Activated CD8-positive, alpha-beta memory T cell treated with anti-CD3 and anti-CD28 coated beads, Interleukin-2, amount 50 U/mL, for 4 hours (primary cell): ENCODE measurements at places on chromosomes 13 and 19.

GRCh38 chr19:41792513-41793413 lies 3.6 kb upstream of the CEACAM3 start:
- DNase-seq: peak; percentile 66

- no peak for DNase-seq
Observed at GRCh38 chr13:75226733-75227435, 255.1 kb downstream of the TBC1D4 start.

DNA sequence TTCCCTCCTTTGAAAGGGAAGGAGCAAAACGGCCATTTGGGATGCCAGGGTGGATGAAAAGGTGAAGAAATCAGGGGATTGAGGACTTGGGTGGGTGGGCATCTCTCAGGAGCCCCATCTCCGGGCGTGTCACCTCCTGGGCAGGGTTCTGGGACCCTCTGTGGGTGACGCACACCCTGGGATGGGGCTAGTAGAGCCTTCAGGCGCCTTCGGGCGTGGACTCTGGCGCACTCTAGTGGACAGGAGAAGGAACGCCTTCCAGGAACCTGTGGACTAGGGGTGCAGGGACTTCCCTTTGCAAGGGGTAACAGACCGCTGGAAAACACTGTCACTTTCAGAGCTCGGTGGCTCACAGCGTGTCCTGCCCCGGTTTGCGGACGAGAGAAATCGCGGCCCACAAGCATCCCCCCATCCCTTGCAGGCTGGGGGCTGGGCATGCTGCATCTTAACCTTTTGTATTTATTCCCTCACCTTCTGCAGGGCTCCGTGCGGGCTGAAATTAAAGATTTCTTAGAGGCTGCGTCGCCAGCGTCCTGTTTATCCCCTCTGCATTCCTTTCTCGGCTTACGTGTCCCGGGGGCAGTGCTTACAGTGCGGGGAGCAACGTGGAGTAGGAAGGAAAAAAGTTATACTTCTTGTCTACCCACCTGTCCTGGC lies 15.2 kb upstream of the S1PR4 start:
- peak; percentile 73 for DNase-seq

DNA sequence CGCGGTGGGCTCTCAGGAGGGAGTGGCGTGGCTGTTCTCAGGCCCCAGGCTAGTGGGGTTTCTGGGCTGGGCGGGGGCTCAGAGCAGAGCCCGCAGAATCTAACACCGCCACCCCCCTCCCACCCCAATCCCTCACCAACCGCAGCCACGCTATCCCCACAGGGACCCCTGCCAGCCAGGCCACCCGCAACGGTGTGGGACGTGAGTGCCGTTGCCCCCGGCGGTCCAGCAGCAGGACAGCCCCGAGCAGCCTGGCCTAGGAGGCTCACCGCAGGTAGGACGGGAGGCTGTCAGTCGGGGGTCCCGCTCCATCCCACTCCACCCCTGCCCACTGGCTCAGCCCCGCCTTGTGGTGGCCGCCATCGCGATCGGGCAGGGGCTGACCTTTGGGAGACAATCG lies at the start of gene NTN5:
Gene NTN5, minus strand, starts transcription at position 24 of the 400 bp plus-strand sequence. CDS start 2,031 bp downstream, outside the sequence.
- DNase-seq: no peak

DNA sequence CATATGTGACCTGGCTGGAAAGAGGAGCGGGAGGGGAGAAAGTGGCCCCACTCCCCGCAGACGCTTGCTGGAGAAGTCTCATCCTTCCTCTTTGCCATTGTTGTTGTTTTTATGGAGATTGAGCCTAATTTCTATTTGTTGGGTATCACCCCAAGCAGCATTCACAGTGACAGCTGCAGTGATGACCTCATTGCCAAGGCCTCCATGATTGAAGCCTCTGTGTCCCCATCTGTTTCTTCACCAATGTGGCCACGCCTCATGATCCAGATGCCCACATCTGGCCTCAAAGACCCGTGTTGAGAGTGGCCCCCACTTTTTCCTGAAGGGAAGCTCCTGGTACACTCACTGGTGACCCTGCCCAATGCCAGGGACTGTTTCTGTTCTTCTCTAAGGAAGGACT lies 154.2 kb downstream of the SLC7A1 start:
- DNase-seq: no peak

- DNase-seq: no peak
Observed at GRCh38 chr19:3910105-3910504, 22.8 kb upstream of the NMRK2 start.

DNA sequence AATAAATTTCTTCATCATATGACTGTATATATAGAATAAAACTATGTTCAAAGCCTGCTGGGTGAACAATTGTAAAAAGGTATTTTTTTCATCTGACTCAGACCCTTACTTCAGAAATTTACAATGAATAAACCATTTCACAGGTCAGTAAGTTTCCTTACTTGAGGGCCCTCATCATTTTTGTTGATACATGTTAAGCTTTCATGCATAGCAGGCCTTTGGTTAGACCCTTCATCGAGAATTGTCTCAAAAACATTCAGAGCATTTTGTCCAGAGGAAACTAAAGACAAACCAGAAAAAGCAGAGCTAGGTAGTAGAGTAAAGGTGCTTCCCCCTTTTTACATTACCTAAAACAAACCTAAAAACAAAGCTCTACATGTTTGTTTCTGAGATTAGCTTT lies 46.2 kb downstream of the FNDC3A start:
- DNase-seq: no peak

DNA sequence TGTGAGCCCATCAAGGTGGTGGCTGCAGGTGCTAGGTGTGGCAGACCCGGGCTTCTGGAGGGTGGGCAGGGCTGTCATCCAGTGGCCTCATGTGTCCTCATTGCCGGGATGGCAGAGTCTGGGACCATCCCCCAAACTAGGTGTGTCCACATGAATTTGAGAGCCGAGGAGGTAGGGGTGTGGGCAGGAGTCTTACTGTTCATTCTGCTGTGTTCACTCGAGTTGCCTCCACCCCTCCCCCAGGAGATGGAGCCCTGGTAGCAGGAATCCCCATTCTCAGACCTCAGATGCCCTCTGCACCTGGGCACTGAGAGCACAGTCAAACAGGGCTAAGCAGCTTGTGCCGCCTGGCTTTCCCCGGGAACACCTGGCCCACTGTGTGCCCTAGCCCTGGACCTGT lies 22.4 kb downstream of the NAXD start:
- DNase-seq: no peak

DNA sequence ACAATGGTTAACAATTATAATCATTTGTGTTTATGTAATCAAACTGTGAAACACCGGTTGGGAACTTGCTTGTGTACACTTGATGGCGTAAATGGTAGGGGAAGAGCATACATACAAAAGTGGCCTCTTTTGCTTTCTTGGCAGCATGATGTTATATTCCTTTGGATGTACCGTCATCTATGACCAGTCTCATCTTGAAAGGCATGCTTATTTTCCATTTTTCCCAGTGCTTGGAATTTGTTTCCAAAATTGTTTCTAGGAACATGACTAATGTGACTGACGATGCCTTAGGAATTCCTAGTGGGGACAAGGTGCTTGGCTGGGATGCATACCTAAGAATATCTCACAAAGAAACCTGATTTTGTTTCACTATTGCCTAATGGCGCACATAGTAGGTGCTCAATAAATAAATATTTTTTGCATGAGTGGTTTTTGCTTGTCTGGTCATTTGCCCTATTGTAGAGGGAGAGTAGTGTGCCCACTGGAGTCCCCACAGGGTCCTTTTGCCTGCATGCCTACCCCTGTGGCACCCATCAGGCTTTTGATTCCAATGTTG lies 45.5 kb downstream of the SAE1 start:
- DNase-seq: no peak

GRCh38 chr13:98445340-98446233 lies 131.3 kb downstream of the STK24 start:
- peak; percentile 82 for DNase-seq

DNA sequence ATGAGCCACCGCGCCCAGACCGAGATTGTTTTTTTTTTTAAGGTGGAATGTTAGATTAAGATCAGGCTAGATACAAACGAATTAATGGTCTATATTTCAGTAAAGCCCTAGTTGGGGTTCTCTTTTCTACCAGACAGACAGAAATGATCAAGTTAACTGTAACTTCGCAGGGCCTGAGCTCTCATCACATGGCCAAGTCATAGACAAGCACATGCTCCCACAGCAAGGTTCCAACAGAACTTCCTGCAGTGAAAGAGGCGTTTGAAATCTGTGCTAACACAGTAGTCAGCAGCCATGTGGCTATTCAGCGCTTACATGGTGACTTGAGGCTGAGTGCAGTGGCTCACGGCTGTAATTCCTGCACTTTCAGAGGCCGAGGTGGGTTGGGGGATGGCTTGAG lies 34.7 kb upstream of the SEMA6B start:
- DNase-seq: no peak

- no peak for DNase-seq
Observed at GRCh38 chr19:2043961-2044708, 6.9 kb downstream of the MKNK2 start.

- DNase-seq: no peak
Observed at GRCh38 chr13:26707122-26708006, 53.2 kb downstream of the GPR12 start.

- no peak for DNase-seq
Observed at GRCh38 chr13:76245920-76246319, 609.8 kb downstream of the LMO7 start.

DNA sequence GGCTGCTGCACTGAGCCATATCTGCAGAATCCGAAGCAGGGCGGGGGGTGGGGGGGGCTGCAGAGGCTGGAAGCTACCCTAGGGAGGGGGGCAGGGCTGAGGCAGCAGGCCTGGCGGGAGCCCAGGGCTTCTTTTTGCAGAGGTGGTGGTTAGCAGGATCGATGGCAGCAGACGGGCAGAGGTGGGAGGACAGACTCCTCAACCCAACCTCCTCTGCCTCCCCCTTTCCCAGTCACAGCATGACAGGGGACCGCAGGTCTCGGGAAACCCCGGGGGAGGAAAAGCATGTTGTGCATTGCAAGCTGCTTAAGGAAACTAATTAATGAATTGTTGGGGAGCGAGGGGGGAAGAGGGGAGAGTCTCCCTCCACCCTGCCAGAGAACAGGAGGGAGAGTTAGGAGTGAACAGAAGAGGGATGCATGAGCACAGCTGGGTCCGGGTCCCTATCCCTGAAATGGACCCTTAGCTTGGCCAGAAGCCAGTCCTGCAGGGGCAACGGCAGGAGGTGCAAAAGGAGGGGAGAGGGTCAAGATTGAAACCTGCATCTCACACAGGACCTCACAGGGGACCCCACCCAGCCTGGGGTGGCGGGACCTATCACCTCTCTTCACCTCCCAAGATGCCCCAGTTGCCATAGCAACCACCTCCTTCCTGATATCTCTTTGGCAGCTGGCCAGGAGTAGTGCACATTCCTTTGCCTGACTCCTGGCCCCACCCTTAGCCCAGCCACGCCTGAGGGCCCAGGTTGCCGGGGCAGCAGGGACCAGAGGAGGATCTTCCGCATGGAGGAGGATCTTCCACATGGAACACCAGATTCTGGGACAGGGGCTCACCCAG lies 1.8 kb downstream of the FXYD7 start:
- no peak for DNase-seq

DNA sequence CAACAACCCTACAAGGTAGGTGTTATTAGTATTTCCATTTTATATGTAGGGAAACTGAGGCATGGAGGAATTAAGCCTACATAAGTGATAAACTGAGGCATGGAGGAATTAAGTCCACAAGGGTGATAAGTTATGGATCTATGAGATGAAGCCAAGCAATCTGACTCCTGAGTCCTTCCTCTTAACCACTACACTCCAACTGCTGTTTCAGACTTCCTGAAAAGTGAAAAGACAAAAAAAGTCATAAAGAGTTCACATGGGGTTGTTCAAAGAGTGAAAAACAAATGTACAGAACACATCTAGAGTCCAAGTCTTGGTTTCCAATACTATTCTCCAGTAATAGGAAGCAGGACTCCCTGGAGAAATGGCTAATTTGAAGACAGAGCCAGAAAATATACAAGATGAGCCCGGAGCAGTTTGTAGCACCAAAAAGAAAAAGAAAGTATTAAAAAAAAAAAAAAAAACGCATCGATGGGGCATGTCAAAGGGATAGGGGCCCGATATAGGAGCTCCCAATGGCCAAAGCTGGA lies 12.1 kb downstream of the CRYL1 start:
- no peak for DNase-seq

GRCh38 chr19:51131780-51132680 lies 7.3 kb downstream of the SIGLEC9 start:
- no peak for DNase-seq

DNA sequence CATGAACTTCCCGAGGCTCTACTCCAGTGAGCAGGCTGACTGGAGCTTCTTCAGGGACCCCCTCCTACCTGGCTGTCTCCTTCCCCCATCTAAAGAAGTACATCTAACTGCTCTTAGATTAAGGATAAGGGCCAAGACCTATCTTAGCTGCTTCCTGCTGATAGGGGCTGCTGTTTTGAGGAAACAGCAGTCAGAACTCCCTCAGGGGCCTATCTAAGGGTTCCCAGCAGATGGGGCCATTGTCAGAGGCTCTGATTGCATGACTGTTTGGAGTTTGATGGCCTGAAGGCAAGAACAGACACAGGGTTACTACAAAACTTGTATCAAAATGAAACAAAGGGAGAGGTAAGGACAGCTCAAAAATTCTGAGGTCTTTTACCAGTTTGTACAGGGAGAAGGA lies 2636.9 kb upstream of the PCDH20 start:
- no peak for DNase-seq

GRCh38 chr19:11963566-11964355 lies 1.1 kb upstream of the ZNF763 start:
- DNase-seq: peak; percentile 73

DNA sequence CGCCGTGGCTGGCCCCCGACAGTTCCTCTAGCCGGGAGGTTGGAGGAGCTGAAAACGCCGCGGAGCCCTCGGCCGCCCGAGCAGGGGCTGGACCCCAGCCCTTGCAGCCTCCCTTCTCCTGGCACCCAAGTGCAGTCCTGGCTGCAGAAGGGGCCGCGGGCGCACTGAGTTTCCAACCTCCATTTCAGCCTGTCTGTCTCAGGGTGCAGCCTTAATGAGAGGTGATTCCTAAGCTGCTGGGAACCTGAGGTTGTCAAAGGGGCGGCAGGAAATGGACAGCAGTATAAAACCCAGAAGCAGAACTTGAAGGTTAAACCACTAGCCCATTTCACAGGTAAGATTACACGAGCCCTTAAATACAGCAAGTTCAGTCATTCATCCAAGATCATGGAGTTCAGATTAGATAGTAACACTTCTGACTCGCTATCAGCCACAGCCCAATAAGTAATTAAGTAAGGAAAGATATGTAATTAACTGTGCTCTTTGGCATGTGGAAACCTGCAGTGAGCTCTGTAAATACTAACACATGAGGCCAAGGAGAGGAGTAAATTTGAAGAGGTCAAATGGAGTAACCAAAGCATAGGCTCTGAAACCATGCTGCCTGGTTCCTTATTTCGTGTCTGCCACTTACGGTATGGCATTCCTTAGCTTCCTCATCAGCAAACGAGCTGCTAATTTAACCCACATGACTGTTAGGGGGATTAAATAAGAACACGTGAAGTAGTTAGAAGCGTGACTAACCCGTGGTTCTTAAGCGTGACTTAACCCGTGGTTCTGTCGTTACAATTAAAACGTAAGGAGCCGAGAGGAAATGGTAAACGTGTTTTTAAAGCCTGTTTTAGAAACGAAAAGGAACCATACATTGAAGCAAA lies 686 bp downstream of the SETDB2 start:
- DNase-seq: peak; percentile 26

GRCh38 chr19:14368011-14368513 lies 13.2 kb upstream of the ADGRE5 start:
- DNase-seq: no peak
